ENCODE measurements at places on chromosomes 7 and 10. TPM values are rescaled to one million over a fixed set of nuclear protein-coding genes. Genes with fewer than 3 reads are reported as not detected.

SLC29A4 gene
- 37.4 TPM for polyA plus RNA-seq

KAZALD1 gene
- polyA plus RNA-seq: 23.5 TPM

OR9A2 gene
- not detected for polyA plus RNA-seq

FAM180A gene
- not detected for polyA plus RNA-seq

CDHR1 gene
- polyA plus RNA-seq: 1.0 TPM

PDSS1 gene
- polyA plus RNA-seq: 7.3 TPM

AGR2 gene
- polyA plus RNA-seq: 6.5 TPM

DNAJC12 gene
- polyA plus RNA-seq: 7.1 TPM

EEPD1 gene
- polyA plus RNA-seq: 14.7 TPM

PTPRN2 gene
- polyA plus RNA-seq: 2.0 TPM

IFIT2 gene
- polyA plus RNA-seq: 8.0 TPM

CC2D2B gene
- polyA plus RNA-seq: 0.54 TPM

ZNF786 gene
- polyA plus RNA-seq: 4.4 TPM

CALHM1 gene
- 0.06 TPM for polyA plus RNA-seq

CDHR3 gene
- polyA plus RNA-seq: 14.9 TPM

ZPBP gene
- not detected for polyA plus RNA-seq

HTR5A gene
- polyA plus RNA-seq: not detected

FOXI2 gene
- polyA plus RNA-seq: 0.36 TPM

PTPRE gene
- 5.5 TPM for polyA plus RNA-seq

TYSND1 gene
- 5.7 TPM for polyA plus RNA-seq

SGCE gene
- polyA plus RNA-seq: 119 TPM

NODAL gene
- polyA plus RNA-seq: 0.68 TPM

NPY4R2 gene
- polyA plus RNA-seq: 0.10 TPM

EPHB4 gene
- 47.2 TPM for polyA plus RNA-seq

TRIM4 gene
- 17.5 TPM for polyA plus RNA-seq

GHITM gene
- 103 TPM for polyA plus RNA-seq

FAM237B gene
- not detected for polyA plus RNA-seq

TMEM213 gene
- 0.13 TPM for polyA plus RNA-seq

ARMC3 gene
- not detected for polyA plus RNA-seq

TAS2R41 gene
- polyA plus RNA-seq: not detected

WIPF3 gene
- polyA plus RNA-seq: 28.4 TPM

STMP1 gene
- 49.1 TPM for polyA plus RNA-seq

MALRD1 gene
- polyA plus RNA-seq: 1.4 TPM

TBX20 gene
- polyA plus RNA-seq: not detected

SNX8 gene
- 29.4 TPM for polyA plus RNA-seq

POLR2J2 gene
- polyA plus RNA-seq: 6.7 TPM

MMP21 gene
- polyA plus RNA-seq: 0.27 TPM

SCART1 gene
- 1.1 TPM for polyA plus RNA-seq

BHLHA15 gene
- 0.37 TPM for polyA plus RNA-seq

TAC1 gene
- 0.80 TPM for polyA plus RNA-seq

WNT8B gene
- 0.09 TPM for polyA plus RNA-seq

PIK3CG gene
- 2.8 TPM for polyA plus RNA-seq

STEAP1B gene
- 1.8 TPM for polyA plus RNA-seq

OR2A12 gene
- polyA plus RNA-seq: not detected
